ENCODE measurements at places on chromosomes 4 and X. TPM values are rescaled to one million over a fixed set of nuclear protein-coding genes. Genes with fewer than 3 reads are reported as not detected.

GRCh38 chr4:29277381-29277780 lies 1442.8 kb upstream of the PCDH7 start:
- DNase-seq: no peak

- DNase-seq: no peak
Measured at GRCh38 chr4:82293304-82293703, 80.5 kb downstream of the HNRNPD start.

DNA sequence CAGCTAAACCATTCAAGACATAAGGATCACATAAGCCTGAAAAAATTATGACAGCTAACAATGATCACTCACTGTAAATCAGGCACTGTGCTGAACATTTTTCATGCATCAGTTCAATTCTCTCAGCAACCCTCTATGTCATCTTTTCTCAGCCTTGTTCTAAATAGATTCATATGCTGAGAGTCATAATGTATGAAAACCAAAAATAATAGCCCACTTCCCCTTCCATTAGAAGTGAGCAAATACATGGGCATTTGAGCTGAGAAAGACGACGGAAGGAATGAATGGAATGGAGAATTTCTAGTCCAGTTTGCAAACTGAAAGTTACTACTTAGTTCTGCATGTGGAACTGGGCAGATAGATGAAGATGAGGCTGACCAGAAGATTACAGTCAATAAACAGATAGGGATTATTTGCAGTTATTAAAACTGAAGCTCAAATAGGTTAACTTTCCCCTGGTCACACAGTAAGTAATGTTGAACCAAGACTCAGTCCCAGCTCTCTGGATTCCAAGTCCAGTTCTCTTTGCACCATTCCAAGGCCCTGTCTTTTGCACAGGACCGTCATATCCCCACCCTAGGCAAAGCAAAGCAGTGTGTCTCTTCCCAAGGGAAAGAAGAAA lies 1.6 kb upstream of the SH3RF1 start:
- DNase-seq: peak; percentile 30

GRCh38 chr4:89001647-89002445 lies 55.1 kb downstream of the FAM13A start:
- DNase-seq: peak; percentile 37

DNA sequence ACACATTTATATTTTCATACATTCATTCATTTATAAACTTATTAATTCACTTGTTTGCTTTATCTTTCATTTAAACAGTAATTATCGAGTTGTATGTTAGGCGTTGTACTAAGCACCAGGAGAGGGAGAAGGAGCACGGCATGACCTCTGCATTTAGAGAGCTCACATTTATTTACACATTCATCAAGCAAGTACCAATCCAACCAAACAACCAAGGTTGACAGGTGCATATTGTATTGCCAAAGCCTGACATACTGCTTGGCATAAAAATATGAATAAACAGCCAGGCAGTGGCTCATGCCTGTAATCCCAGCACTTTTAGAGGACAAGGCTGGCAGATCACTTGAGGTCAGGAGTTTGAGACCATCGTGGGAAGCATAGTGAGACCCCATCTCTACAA lies 37.0 kb upstream of the CLNK start:
- no peak for DNase-seq

- DNase-seq: peak; percentile 85
Measured at GRCh38 chr4:22515145-22515887, 550 bp downstream of the ADGRA3 start.

GRCh38 chrX:103214870-103215424 lies at the start of gene BEX4:
Gene BEX4, plus strand, starts transcription at chrX:103215108. Its CDS starts 1,046 bp downstream, at chrX:103216154.
- peak; percentile 91 for DNase-seq

DNA sequence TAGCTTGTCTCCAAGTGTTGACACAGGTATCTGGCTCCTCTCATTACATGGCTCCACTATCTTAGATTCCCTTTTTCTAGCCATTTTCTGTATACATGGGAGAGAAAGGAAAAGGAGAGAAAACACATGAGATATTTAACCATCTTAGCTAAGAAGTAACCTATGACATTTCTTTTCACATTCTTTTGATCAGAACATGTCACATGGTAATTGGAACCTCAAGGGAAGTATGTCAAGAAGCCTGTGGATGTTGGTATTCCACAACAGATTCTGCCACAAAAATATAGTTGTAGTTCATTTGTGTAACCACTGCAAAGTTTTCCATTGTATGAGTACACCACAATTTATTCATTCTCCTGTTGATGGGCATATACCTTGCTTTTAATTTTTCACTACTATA lies 18.7 kb upstream of the GABRB1 start:
- DNase-seq: no peak

GRCh38 chr4:64564126-64564525 lies 154.9 kb upstream of the TECRL start:
- peak; percentile 4 for DNase-seq

TMSB15B gene
- 3.0 TPM for total RNA-seq

DNA sequence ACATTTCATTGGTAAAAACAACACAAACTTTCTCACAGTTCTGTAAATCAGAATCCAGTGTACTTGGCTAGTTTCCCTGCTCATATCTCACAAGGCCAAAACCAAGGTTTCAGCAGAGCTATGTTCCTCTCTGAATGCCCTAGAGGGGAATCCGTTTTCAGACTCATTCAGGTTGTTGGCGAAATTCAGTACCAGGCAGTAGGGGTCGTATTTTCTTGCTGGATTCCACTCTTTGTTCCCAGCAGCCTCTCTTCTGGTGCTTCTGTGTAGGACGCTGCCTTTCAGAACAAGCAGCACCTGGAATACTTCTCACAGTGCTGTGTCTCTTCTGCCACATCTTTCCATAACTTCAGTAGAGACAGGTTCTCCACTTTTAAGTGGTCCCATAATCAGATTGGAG lies 351.9 kb downstream of the PCDH18 start:
- no peak for DNase-seq

DNA sequence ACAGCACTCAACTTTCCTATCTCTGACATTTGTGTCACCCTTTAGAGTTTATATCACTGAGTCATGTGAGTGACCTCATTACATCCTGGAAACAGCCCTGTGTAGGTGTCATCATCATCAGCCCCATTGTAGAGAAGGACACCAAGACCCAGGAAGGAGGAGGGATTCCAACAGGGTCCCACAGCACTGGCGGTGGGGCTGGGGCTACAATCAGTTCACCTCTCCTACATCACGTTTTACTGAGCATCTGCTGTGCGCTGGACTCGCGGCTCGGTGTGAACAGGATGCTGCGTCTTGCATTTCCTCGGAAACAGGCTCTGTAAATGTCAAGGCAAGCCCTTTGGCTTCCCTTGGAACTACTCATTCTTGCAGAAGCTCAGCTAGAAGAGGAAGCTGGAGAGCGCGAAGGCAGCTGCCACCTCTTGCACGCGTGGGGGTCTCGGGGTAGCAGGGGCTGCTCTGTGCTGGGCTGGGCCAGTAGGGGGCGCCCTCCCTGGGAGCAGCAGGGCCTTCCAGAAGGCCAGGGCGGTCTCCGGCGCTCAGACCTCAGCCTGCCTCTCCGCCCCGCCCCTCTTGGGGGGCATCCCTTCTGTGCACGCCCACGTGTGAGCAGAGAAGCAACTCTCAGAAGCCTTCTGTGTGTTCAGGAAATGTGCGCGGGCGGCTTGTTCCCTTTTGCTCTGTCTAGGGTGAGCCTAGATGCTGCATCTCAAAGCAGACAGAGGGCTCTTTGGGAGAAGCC lies 29.0 kb downstream of the REELD1 start:
- DNase-seq: no peak

GRCh38 chr4:5338531-5338930 lies 287.3 kb downstream of the STK32B start:
- DNase-seq: no peak

GRCh38 chr4:119132306-119132705 lies 3.3 kb upstream of the MYOZ2 start:
- DNase-seq: no peak

ARSJ gene
- 9.5 TPM for total RNA-seq

DNA sequence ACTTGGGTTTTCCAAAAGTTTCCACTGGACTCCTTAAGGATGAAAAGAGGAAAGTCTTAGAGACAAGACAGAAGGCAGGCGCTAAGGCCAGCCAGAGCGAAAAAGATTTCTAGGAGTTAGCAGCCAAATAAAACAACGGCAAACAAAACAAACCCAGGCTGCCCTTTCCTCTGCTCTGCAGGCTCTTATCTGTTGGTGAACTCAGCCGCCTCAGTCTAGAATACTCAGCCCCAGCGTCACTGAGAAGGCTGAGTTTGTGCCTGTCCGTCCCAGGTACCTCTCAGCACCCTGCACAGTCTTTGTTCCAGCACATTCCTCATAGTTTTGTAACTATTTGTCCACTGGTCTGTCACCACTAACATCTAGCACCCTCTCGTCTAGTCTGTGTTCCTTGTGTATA lies 75.6 kb upstream of the FAM9C start:
- DNase-seq: no peak

PAGE2B gene
- total RNA-seq: not detected

GSX2 gene
- total RNA-seq: not detected

GRCh38 chr4:75629239-75629638 lies 1.1 kb downstream of the CDKL2 start:
- DNase-seq: no peak

NUP62CL gene
- total RNA-seq: 1.1 TPM

FABP2 gene
- total RNA-seq: not detected

DNA sequence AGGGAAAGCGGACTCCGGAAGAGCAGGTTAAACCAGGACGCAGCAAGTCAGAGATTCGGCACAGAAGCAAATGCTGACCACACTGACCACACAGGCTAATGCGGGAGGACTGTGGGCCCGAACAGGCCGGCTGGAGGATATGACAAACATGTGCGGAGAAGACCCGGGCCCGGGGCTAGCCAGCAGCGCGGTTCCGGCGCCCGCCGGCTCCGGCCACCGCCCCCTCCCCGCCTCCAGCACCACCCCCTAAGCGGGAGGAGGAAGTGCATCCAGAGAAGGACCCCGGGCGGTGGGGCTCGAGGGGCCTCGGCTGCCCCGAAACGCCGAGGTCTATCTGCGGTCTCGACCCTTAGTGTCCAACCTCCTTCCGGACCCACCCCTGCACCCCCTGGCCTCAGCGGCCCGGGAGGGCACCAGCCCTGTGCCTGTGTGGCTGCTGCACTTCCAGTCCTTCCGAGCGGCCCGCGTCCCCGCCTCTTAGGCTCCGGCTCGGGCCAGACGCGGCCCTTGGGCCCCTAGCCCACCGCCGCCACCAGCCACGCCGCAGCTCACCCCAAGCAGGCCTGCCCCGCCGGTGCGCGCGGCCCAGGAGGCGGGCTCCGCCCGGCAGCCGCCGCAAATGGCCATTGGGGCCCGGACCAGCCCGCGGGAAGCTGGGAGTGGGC lies 2.1 kb downstream of the ELOVL6 start:
- peak; percentile 83 for DNase-seq

DNA sequence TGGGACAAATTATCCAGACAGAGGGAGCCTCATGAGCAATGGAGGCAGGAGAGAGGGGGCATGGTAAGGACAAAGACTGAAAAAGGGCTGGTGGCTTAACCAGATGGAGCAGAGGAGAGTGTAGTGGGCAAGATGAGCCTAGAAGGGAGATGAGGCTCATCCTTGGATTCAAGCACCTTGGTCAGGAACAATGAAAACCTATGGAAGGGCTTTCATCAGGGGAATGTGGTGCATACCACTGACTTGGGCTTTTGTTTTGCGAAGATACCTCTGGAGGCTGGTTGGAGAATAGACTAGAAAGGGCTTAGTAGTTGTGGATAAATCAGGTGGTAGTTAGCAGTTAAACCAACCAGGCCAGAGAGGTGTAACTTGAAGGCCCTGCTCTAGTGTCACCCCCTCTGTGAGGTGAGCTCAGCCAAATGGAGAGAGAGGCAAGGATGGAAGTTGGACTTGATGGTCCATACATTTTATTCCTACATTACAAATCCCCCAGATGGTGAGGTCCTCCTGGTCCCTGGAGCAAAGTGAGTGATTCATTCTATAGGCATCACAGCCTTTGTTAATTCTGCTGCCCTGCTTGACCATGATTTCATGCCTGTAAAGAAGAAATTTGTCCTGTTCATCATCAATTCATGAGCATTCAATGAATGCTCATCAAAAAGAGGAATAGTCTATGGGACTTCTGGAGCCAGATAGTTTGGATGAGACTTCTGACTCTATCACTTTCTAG lies 264.8 kb upstream of the IGFBP7 start:
- no peak for DNase-seq

TMEM35A gene
- 1.7 TPM for total RNA-seq

- no peak for DNase-seq
Measured at GRCh38 chr4:75831856-75832405, 70.3 kb downstream of the PPEF2 start.

- DNase-seq: peak; percentile 13
Measured at GRCh38 chrX:13990126-13990800, 39.4 kb downstream of the GEMIN8 start.

BMP3 gene
- 5.8 TPM for total RNA-seq

CLOCK gene
- total RNA-seq: 25.5 TPM

GRCh38 chr4:144732584-144733428 lies 86.8 kb downstream of the HHIP start:
- DNase-seq: no peak

- DNase-seq: peak; percentile 90
Measured at GRCh38 chr4:46844325-46844917, 64.6 kb downstream of the COX7B2 start.

DNA sequence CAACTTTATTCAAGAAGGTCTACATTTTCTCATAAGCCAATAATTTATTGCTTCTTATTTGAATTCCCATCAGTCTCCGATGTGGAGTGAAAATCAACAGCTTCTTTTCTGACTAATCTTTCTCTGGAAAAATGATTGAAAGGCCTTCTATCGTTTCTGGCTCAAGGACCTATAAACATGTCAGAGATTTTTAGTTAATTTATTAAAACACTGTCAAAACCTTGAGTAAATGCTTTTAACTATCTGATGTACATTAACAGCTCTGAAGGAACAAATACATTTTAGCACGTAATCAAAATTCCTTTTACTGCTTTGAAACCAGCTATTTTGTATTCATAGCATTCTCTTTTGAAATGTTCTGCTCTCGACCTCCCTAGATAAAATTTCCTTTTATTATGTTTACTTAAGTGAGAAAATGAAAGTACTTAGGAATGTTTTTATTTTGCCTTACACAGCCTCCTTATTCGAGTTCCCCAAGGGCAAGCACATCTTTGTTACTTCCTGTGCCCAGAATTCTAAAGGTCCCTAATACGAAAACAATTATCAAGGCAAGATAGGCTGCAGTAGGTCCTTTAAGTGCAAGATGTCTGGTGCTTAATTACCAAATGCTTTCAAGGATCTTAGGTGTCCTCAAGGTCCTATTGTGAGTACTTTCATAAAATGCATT lies 3.1 kb upstream of the ZFX start:
- no peak for DNase-seq

All from tongue (tissue), 3 donors.